ENCODE measurements at places on chromosomes 2 and 18.

GRCh38 chr18:12423820-12424219 is 16.1 kb downstream of the PRELID3A start:
- DNase-seq: no peak

DNA sequence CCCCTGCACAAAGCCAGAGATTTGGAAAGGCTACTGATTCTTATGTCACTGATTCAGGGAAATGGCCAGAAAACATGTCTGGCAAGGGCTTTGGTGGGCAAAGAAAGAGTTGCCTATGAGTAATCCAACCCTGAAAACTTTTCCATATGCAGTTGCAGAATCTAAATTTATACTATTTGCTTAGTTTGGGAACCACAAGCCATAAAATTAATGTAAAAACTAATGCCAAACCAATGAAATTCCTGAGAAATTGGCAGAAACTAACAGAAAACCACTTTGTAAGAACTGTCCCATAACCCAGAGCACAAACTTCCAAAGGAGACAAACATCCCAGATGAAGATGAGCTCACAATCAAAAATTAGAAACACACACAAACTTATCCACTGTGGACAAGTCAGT is 48.8 kb downstream of the TCF4 start:
- DNase-seq: no peak

- no peak for DNase-seq
Measured at GRCh38 chr2:218721934-218722333, 11.3 kb downstream of the TTLL4 start.

DNA sequence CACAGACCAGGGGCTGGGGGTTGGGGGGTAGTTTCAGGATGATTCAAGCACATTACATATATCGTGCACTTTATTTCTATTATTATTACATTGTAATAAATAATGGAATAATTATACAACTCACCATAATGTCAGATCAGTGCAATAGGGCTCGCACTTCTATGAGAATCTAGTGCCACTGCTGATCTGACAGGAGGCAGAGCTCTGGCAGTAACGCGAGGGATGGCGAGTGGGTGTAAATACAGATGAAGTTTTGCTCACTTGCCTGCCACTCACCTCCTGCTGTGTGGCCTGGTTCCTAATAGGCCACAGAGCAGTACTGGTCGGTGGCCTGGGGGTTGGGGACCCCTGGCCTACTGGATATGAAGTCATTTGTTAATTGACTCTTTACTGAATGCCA is 190.5 kb downstream of the CLIP4 start:
- DNase-seq: no peak

DNA sequence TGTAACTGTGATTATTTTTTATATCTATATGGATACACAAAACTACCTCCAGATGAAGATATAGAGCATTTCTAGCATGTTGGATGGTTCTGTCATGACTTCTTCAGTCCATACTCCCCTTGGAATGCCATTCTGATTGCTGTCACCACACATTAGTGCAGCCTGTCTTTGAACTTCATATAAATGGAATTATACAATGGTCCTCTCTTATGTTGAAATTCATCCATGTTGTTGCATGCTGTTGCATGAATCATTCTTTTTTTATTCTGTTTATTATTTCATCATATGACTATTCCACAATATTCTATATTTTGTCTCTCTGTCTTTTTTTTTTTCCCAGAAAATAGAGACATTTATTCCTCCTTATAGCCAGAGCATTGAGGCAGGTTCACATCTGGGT is 74.1 kb downstream of the OSBPL6 start:
- no peak for DNase-seq

- no peak for DNase-seq
Measured at GRCh38 chr18:45689396-45689795, 34.6 kb upstream of the SLC14A1 start.

GRCh38 chr2:42196403-42197267 is 27.5 kb downstream of the EML4 start:
- no peak for DNase-seq

DNA sequence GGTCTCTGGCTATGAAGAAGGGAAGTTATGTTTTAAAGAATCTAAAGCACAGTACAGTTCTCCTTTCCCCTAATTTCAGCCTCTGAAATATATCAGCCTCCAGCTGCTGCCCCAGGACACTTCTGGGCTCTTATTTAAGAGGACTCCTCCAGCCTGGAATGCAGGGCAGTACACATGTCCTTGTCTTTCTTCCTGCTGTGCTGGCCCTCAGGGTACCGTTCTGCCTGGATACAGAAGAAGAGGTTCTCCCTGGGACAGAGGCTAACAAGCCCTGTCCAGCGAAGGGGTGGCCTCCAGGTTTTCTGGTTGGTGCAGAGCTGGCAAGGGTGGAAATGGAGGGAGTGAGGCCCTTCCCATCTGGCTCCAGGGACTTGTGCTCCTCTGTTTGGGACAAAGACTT is 22.1 kb downstream of the MLPH start:
- DNase-seq: no peak

- no peak for DNase-seq
Measured at GRCh38 chr2:181396256-181397123, 60.7 kb upstream of the ITGA4 start.

DNA sequence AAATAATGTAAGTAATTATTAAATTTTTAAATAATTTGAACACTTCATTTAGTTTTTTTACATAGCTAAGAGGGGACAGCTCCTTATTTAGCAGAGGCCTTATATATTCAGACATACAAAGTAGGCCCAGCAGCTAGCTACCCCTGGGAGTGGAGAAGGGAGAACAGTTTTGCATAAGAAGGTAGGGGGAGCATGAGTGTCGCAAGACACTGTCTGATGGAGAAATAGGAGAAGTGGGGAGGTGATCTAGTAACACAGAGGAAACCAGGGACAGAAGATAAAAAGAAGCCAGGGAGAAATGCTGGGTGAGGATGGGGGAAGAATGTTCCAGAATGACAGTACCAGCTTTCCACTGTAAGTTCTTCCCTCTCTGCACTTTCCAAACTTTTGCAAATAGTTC is 16.0 kb upstream of the RGPD4 start:
- no peak for DNase-seq

DNA sequence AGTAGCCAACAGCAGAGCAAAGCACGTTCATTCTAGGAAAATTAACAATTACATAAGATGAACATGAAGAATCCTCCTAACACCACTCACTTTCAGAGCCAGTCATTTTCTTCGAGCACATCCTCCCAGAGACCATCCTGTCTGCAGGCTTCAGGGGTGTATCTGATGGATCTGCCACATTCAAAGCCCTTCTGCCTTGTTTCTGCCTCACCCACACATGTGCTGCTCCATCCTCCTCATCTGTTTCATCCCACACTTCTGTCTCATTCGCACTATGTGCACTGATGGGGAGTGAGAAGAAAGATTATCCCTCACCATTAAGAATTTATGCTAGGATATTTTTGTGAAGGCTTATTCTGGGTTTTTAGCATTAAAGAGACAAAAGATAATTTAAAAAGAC is 287.9 kb upstream of the PKDCC start:
- DNase-seq: no peak

DNA sequence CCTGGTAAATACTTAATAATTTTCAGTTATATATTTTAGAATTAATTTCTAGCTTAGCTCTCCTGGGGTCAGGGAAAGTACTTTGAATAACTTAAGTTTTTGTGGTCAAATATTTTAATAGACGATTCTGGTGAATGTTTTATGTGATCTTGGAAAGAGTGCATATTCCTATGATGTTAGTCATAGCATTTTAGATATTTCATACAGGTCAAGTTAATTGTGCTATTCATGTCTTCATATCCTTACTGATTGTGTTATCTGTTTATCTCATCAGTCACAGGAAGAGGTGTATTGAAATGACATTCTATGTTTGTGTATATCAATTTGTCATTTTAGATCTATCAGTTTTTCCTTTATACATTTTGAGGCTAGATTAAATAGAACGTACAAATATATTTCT is 576.2 kb downstream of the CPS1 start:
- no peak for DNase-seq

DNA sequence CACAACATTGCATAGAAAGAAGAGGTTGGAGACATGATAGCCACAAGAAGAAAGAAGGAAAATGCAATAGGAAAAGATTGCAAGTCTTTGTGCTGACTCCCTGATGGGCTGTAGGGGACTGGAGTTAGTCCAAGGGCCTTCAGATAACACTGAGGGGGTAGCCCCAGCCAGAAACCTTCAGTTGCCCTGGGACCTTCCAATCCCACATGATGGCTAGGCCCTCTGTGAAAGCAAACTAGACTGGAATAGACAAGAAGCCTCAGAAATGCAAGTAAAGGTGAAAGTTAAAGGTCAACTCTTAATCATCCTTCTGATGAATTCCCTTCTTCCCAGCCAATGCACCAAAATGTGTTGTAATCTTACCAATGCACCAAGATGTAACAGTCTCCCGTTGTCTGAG is 19.2 kb downstream of the CMPK2 start:
- DNase-seq: no peak

GRCh38 chr2:23925702-23926289 is 1.1 kb downstream of the ATAD2B start:
- DNase-seq: no peak

GRCh38 chr2:133500917-133501316 is 67.3 kb downstream of the NCKAP5 start:
- DNase-seq: no peak

- DNase-seq: no peak
Measured at GRCh38 chr2:55092439-55092838, 42.2 kb upstream of the RTN4 start.

GRCh38 chr18:70455731-70456130 is 166.9 kb downstream of the SOCS6 start:
- no peak for DNase-seq

DNA sequence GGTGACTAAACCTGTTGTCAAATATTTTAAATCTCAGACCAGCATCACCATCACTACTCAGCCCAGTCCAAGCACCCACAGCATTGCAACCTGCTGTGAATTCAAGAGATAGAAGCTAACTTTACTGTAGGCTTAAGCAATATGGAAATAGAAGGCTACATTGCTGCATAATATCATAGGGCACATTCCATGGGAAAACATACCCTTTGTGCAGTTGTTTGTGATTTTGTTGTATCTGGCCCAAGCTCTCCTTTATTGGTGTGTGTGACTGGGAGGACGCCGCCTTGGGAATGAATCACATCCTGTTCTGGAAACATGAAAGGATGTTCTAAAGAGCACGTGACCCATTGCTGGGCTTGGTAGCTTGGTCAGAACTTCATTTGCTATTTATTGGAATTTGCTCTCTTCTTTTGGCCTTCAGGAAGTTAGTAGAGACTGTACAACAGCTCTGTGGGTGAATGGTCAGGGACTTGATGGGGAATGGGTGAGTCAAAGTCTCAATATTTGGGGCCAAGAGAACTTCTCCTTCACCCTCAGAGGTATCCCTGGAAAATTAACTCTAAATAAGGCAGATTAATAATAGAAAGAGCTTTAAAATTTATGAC is 106.8 kb upstream of the SERPINE2 start:
- DNase-seq: no peak

DNA sequence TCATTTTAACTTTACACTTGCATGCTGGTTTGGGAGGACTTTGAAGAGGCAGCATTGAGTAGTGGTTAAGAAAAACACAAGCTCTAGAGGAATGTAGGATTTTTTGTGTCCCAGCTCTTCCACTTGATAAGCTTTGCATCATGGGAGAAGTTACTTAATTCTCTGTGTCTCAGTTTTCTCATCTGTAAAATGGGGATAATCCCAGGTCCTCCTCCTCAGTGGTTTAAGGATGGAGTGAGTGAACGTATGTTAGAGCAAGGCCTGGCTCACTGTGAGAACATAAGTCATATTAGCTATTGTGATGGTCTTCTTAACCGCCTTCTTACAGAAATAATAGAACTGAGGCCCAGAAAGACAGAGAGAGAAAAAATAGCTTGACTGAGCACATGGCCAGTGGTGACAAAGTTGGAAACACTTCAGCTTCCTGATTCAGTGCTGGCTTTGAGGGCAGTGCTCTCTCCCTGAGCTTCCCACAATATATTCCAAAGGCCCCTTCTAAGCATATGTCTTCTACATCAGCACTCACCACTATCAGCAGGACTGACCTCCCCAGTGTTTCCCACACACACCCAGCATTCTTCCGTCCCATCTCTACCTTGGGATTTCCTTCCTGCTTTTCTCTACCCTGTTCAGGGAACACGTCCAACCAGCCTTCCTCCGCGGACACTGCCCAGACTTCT is 214.9 kb upstream of the TNP1 start:
- DNase-seq: no peak

DNA sequence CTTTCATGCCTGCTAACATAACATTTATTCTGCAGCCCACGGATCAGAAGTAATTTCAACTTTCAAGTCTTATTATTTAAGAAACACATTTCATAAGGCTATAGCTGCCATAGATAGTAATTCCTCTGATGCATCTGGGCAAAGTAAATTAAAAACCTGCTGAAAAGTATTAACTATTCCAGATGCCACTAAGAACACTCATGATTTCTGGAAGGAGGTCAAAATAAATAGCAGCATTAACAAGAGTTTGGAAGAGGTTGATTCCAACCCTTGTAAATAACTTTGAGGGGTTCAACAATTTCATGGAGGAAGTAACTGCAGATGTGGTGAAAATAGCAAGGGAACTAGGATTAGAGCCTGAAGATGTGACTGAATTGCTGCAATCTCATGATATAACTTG is 77.6 kb downstream of the CCDC148 start:
- DNase-seq: no peak

DNA sequence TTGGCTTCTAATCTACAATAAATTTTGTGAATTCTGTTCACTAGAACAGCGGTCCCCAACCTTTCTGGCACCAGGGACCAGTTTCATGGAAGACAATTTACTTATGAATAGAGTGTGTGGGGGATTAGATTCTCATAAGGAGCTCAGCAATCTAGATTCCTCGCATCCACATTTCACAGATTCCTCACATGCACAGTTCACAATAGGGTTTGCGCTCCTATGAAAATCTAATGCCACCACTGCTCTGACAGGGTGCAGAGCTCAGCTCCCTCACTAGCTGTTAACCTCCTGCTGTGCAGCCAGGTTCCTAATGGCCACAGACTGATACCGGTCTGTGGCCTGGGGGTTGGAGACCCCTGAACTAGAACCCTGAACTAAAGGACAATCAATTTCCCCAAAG is 1568.6 kb upstream of the NXPH2 start:
- DNase-seq: no peak

DNA sequence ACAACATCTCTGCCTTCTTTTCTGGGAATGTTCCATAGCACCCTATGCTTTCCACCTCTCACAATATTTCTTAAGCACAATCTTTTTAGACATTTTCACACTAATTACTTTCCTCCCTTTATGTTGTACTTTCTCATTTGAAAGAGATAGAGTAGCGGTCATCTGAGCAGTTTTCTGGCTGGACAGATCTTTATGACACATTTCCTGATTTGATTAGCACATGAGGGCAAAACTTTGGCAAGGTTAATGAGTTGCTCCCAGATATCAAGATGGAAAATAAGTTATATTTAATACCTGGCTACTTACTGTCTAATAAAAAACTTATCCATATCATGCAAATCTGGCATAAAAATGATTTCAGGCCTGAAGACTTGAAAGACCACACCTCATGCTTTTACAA is 723.9 kb downstream of the SOCS6 start:
- DNase-seq: no peak

All from NCI-H1092 (cell line).